Upper lobe of left lung (tissue), 6 donors: ENCODE measurements at places on chromosomes 12 and 14. TPM values are rescaled to one million over a fixed set of nuclear protein-coding genes. Genes with fewer than 3 reads are reported as not detected.

DNA sequence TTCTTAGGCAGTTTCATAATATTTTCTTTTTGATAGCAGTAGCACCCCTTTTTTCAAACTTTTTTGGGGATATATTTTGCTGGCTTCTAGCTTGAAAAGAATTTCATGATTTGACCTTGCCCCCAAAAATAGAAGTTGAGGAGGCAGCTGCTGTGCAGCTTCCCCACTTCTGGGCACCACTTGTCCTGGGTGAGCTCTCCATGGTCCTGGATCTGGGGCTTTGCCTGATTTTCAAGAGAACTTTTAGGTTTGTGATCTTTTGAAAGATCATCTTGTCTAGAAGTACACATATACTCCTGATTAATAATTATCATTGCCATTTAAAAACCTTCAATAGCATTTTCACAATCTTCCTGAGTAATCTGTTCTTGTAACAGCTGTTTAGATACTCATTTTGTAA lies 271.6 kb downstream of the NPAS3 start:
- H3K4me3 ChIP-seq: no peak overlapping the region
- H3K4me1 ChIP-seq: no peaks in the 10 kb centered on the region
- no peaks in the 10 kb centered on the region for H3K27me3 ChIP-seq
- H3K36me3 ChIP-seq: no peaks in the 10 kb centered on the region
- no peak for DNase-seq
- no peak overlapping the region for H3K27ac ChIP-seq

DNA sequence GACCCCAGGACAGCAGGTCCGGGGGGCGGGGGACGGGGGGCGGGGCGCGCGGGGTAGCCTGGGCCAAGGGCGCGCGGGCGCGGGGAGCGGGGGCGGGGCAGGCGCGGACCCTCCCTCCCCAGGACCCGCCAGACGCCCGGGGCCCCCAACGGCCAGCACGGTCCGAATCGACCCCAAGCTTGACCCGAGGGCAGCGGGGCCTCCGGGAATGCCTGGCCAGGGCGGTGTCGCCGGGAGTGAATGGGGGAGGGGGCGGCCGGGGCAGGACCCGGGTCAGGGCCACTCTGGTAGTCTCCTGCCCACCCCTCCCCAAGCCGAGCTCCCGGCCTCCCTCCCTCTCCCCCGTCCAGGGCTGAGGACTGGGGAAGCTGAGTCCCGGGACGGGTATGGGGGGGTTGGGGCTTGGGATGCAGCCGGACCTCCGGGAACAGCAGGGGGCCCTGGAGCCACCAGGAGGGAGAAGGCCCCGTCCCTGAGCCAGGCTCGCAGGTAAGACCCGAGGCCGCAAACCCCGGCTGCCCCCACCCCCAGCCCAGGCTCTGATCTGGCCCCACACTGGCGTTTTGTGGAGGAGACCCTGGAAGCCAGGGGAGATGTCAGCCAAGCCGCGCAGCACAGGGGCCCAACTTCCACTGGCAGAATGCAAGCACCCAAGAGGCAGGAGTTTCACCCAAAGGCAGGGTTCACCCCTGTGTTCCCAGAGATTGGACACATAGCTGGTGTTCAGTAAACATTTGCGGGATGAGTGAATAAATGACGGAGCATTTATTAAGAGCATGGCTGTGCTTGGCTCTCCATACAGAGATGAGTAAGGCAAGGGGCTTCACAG lies 545 bp upstream of the GALNT9 start:
- H3K4me1 ChIP-seq: peaks cover 37% of the 10 kb centered on the region
- no peaks in the 10 kb centered on the region for H3K27me3 ChIP-seq
- H3K4me3 ChIP-seq: no peak overlapping the region
- H3K36me3 ChIP-seq: no peaks in the 10 kb centered on the region
- no peak for DNase-seq

GRCh38 chr12:113291586-113291985 lies 43.3 kb downstream of the SLC8B1 start:
- no peak overlapping the region for H3K4me3 ChIP-seq
- H3K4me1 ChIP-seq: no peaks in the 10 kb centered on the region
- H3K36me3 ChIP-seq: peaks cover 93% of the 10 kb centered on the region
- no peak for DNase-seq

- H3K4me3 ChIP-seq: no peak overlapping the region
- H3K27me3 ChIP-seq: no peaks in the 10 kb centered on the region
- no peaks in the 10 kb centered on the region for H3K4me1 ChIP-seq
- no peaks in the 10 kb centered on the region for H3K36me3 ChIP-seq
- DNase-seq: no peak
Observed at GRCh38 chr12:39573971-39574370, 45.6 kb downstream of the ABCD2 start.

DNA sequence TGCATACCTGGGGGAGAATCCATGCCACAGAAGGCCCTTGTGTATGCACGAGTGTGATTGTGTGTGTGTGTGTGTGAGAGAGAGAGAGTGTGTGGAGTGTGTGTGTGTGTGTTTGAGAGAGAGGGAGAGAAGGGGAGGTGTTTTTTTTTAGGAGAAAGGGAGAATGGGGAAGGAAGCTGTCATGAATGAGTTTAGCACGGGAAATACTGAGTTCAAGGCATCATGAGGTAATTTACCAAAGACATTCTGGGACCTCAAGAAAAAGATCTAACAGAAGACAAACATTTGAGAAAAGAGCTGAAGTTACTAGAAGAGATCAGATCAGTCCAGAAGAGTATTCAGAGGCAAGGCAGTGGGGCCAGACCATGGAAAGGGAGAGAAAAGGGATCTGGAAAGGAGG lies 157.1 kb downstream of the TTC7B start:
- peak overlapping the region; percentile 17 for H3K27ac ChIP-seq
- H3K36me3 ChIP-seq: no peaks in the 10 kb centered on the region
- no peak for DNase-seq

Gene LRRC9
- total RNA-seq: not detected

DNA sequence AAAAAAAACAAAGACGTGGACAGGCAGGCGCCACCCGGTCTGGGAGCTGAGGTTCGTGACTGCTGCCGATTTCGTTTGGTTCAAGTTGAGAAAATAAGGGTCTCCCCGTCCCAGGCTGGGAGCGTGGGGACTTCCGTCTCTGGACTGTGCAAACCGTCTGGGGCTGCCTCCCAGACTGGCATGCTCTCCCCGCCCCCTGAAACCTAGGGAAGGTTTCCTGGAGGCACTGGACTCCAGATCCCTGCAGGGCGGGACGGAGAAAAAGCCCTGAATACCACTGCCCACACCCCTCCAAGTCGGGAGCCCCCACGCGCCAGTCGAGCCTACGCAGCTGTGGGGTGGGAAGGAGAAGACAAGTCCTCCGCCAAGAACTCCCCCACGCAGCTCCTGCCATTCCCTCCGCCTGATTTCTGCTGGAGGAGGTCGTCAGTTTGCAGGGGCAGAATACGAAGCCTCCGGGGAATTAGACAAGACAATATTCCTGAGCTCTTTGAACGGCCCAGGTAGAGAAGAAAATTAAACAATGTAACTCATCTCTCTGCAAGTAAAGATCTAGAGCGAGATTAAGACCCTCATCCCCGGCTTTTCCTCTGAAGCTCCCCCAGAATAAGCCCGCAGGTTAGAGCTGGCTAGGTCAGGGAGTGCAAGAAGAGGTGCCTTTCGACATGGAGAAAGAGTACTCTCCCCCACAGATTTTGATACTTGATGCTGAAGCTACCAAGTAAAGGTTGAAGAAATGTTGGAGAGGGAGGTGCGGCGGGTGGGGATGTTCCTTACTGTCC lies 10.4 kb upstream of the HOXC13 start:
- no peaks in the 10 kb centered on the region for H3K27me3 ChIP-seq
- H3K27ac ChIP-seq: no peak overlapping the region
- H3K4me1 ChIP-seq: no peaks in the 10 kb centered on the region
- DNase-seq: peak; percentile 46

Gene IL23A
- 1.1 TPM for total RNA-seq

DNA sequence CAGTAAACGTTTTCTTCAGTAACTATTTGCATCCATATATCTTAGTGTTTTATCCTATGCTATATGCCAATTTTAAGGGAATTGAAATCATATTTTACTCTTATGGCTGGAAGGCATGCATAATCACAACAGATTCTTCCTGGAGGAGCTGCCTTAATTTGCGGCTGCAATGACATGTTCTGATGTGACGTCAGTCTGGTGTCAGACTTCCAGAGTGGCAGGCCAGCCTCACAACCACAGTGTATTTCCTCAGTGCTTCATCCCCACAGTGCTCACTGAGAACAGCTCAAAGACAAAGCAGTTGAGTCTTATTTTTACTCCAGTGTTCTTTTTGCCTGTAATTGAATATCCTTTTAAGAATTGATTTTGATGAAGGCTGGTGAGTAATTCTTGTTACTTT lies 107.1 kb downstream of the PLEKHA5 start:
- no peaks in the 10 kb centered on the region for H3K36me3 ChIP-seq
- no peak for DNase-seq
- no peak overlapping the region for H3K4me3 ChIP-seq
- H3K27ac ChIP-seq: no peak overlapping the region

- peak overlapping the region; percentile 78 for H3K27ac ChIP-seq
- no peak for DNase-seq
- H3K4me1 ChIP-seq: peaks cover 29% of the 10 kb centered on the region
- no peaks in the 10 kb centered on the region for H3K27me3 ChIP-seq
Observed at GRCh38 chr14:36451310-36452065, 68.5 kb downstream of the NKX2-1 start.

- no peak overlapping the region for H3K4me3 ChIP-seq
- H3K36me3 ChIP-seq: no peaks in the 10 kb centered on the region
- H3K4me1 ChIP-seq: no peaks in the 10 kb centered on the region
- no peaks in the 10 kb centered on the region for H3K27me3 ChIP-seq
Observed at GRCh38 chr14:69540654-69541335, 33.9 kb downstream of the CCDC177 start.

- H3K27me3 ChIP-seq: no peaks in the 10 kb centered on the region
- H3K27ac ChIP-seq: no peak overlapping the region
- DNase-seq: no peak
- H3K4me1 ChIP-seq: no peaks in the 10 kb centered on the region
Observed at GRCh38 chr12:42673535-42673934, 84.0 kb upstream of the PRICKLE1 start.

- H3K36me3 ChIP-seq: peaks cover 94% of the 10 kb centered on the region
- DNase-seq: no peak
- no peaks in the 10 kb centered on the region for H3K27me3 ChIP-seq
- peak overlapping the region; percentile 19 for H3K27ac ChIP-seq
Observed at GRCh38 chr14:34604995-34605394, 25.0 kb downstream of the SNX6 start.

DNA sequence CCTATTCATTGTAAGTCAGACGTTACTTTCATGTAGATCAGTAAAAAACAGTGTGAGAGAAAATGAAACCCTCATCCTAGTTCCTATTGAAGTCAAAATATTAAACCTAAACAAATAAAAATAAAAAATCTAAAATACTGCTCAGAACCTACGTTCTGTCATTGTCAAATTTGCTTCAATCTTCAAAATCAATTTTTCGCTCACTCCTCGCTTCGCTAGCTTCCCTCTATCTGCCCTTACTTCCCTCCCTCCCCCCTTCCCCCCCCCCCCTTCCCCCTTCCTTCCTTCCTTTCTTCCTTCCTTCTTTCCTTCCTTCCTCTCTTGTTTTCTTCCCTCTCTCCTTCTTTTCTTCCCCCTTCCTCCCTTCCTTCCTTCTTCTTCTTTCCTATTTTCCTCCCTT lies 310.9 kb upstream of the PDE3A start:
- H3K4me3 ChIP-seq: no peak overlapping the region
- no peaks in the 10 kb centered on the region for H3K36me3 ChIP-seq
- H3K27me3 ChIP-seq: no peaks in the 10 kb centered on the region
- no peak overlapping the region for H3K27ac ChIP-seq
- DNase-seq: no peak

DNA sequence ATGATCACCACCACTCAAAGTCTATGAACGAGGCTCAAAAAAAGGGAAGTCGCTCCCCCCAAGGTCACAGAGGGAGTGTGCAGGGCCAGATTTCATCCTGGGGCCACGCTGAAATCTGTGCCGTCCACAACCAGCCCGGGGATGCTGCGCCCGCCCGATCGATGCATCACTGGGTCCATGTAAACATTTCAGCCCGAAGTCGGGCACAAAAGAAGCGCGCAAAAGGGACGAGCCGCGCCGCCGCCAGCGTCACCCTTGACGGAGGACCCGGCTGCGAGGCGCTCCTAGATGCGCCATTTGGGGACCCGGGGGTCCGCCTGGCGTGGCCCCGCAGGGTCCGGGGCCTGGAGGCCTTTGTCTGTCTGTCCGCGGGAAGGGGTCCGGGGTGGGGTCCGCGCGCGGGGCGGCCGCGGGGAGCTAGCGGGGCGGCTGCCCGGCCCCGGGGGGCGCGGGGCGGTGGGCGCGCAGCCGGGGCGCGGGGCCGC lies 503 bp downstream of the FBXO21 start:
- no peak for DNase-seq
- H3K27ac ChIP-seq: peak overlapping the region; percentile 87
- H3K36me3 ChIP-seq: peaks cover 13% of the 10 kb centered on the region
- H3K4me1 ChIP-seq: peaks cover 3% of the 10 kb centered on the region

- no peaks in the 10 kb centered on the region for H3K27me3 ChIP-seq
- no peak for DNase-seq
- H3K27ac ChIP-seq: no peak overlapping the region
- H3K36me3 ChIP-seq: peaks cover 94% of the 10 kb centered on the region
Observed at GRCh38 chr12:111803038-111803626, 36.4 kb downstream of the ALDH2 start.

Gene ATP23
- total RNA-seq: 4.7 TPM

Gene PABPN1
- total RNA-seq: 100 TPM

- no peak for DNase-seq
- no peaks in the 10 kb centered on the region for H3K4me1 ChIP-seq
- no peak overlapping the region for H3K4me3 ChIP-seq
- no peak overlapping the region for H3K27ac ChIP-seq
- no peaks in the 10 kb centered on the region for H3K27me3 ChIP-seq
- no peaks in the 10 kb centered on the region for H3K36me3 ChIP-seq
Observed at GRCh38 chr12:23099104-23099503, 474.1 kb downstream of the ETNK1 start.

Gene DPY19L2
- total RNA-seq: 1.4 TPM

DNA sequence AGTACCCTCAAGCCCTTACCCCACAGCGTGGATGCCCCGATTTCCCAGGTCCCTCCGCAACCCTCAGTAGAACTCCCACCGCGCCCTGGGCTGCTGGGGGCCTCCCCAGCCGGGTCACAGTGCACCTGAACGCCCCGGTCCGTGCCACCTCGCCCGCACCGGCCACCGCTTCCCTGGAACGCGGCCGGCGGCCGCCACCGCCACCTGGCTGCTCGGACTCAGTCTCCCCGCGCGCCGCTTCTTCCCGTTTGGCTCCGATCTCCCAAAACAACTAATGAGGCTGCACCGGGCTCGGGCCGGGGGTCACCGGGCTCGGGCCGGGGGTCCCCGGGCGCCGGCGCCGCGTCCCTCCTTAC lies 1.0 kb downstream of the ITPK1 start:
- H3K36me3 ChIP-seq: no peaks in the 10 kb centered on the region
- peak overlapping the region; percentile 77 for H3K4me3 ChIP-seq
- peaks cover 20% of the 10 kb centered on the region for H3K4me1 ChIP-seq
- peak; percentile 90 for DNase-seq

Gene DHRS2
- total RNA-seq: 5.2 TPM
